NCI-H748 treated with DMSO at 0.1 percent for 48 hours (cell line): ENCODE measurements at places on chromosomes 7 and 10.

GRCh38 chr10:127937069-127937468 is 30.2 kb downstream of the PTPRE start:
- DNase-seq: no peak

GRCh38 chr7:101094791-101095375 is 9.6 kb downstream of the TRIM56 start:
- no peak for DNase-seq

DNA sequence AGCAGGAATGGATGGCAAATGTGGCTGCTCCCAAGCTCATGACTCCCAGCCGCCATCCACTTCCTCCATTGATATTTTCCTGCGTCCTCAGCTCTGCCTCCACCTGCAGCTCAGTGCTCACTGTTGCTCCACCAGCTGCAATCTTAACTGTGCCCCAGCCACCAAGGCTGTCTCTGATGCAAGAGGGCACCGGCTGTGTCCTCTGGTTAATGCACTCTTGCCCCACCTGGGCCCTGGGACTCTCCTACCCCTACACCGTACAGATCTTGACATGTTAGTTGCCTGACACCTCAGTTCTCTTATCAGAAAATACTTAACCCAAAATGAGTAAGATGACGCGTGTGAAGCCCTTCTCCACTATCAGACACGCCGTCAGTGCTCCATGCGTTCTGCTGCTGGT is 45.5 kb upstream of the GPR26 start:
- no peak for DNase-seq

DNA sequence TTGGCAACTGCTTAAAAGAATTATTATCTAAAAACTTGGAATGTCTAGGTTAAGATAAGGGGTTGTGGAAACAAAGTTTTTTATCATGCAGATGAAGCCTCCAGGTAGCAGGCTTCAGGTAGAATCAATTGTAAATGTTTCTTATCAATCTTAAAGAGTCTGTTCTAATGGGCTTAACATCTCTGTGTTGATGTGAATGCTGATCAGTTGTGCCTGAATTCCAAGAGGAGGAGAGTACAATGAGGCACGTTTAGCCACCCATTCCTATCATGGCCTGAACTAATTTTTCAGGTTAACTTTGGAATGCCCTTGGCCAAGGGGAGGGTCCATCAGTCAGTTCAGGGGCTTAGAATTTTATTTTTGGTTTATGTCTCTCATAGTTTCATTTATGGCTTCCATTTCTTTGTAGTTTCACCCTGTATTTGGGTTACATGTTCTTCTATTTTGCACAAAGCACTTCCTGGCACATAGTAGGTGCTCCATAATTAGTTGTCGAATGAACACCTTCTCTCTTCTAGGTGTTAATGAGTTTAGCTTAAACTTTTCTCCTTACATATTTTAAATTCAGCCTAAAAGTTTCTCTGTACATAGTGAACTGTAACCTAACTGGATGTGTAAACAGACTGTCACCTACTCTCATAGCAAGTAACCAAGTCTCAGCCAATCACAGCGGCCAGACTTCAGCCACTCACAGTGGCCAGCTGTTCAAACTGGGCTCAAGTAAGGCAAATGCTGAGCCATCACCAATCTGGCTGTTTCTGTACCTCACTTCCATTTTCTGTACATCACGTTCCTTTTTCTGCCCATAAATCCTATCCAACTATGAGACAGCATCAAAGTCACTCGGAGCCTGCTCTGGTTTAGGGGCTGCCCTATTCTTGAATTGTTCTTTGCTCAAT is 34.7 kb downstream of the ALOX5 start:
- DNase-seq: no peak

DNA sequence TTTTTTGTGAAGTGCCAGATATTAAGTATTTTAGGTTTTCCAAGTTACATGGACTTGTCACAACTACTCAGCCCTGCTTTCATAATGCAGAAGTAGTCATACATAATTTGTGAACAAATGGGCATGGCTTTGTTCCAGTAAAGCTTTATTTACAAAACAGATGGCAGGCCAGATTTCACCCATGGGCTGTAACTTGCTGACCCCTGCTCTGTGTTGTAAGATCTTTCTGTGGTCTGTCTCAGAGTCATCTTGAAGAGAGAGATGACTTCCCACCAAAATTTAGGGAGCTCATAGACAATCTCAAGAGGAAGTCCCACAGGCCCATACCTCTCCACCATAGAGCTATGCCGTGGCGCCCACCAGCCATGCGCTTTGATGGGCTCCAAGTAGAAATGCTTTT is 616.1 kb downstream of the LRMDA start:
- DNase-seq: no peak

DNA sequence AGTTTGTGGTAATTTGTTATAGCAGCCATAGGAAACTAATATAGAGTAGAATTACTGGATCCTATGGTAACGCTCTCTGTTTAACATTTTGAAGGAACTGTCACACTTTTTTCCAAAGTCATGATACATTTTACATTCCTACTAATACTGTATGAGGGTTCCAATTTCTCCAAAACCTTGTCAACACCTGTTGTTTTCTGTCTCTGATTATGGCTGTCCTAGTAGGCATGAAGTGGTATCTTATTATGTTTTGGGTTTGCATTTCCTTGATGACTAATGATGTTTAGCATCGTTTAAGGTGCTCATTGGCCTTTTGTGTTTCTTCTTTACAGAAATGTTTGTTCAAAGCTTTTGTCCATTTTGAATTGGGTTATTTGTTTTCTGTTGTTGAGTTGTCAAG is 69.6 kb downstream of the VPS50 start:
- DNase-seq: no peak

- no peak for DNase-seq
These were observed 1094.6 kb downstream of the GATA3 start for GRCh38 chr10:9149134-9149533.

- DNase-seq: no peak
These were observed 106.9 kb upstream of the RHEB start for GRCh38 chr7:151626422-151627115.

GRCh38 chr7:158458716-158459282 is 128.8 kb downstream of the PTPRN2 start:
- DNase-seq: no peak

DNA sequence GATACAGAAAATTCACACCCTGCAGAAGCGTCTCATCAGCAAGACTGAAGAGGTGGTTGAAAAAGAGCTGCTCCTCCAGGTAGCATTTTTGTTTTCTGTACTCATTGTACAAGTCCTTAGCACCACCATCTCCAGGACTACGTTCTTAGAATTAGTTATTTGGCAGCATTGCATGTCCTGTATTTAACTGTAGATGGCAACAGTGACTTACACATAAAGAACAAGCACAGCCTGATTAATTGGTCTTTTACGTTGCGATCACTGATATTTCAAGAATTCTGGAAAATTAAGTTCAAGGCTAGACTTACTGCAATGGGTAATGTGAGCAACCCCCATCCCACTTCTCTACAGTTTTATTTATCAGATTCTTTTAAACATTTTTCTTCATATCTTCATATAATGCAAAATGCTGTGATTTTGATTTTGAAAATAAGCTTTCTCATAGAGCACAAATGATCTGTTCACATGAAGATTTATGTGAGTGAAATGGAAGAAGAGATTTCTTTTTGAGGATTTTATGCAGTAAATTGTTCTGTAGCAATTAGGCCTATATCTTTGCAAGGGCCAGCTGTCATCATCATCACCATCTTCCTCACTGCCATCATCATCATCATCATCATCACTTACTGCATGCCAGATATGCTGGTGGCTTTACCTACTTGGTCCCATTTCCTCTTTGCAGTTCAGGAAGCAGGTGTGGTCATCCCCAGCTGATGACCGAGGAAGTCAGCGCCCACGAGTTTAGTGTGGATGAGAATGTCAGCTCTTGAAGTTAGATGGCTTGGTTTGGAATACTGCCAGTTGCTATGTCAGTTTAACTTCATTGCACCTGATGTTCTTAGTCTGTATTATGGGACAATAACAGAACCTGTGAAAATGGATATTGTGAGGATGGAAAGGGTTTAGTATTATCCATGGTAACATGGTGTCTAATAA is 53.4 kb downstream of the CFAP58 start:
- peak; percentile 10 for DNase-seq

DNA sequence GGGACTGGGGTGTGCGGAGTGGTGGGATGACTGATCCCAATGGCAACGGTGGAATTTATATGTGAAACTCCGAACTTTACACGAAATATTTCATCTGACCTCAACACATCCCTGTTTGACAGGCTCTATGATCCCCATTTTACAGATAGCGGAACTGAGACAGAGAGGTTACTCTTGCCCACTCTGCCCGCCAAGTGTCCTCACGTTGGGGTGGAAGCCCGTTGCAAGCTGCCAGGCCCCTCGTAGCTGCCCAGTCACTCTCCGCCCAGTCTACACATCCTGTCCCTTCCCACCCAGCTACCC is 397 bp upstream of the NFE2L3 start:
- DNase-seq: no peak
